ENCODE measurements at places on chromosomes 12 and 14.

DNA sequence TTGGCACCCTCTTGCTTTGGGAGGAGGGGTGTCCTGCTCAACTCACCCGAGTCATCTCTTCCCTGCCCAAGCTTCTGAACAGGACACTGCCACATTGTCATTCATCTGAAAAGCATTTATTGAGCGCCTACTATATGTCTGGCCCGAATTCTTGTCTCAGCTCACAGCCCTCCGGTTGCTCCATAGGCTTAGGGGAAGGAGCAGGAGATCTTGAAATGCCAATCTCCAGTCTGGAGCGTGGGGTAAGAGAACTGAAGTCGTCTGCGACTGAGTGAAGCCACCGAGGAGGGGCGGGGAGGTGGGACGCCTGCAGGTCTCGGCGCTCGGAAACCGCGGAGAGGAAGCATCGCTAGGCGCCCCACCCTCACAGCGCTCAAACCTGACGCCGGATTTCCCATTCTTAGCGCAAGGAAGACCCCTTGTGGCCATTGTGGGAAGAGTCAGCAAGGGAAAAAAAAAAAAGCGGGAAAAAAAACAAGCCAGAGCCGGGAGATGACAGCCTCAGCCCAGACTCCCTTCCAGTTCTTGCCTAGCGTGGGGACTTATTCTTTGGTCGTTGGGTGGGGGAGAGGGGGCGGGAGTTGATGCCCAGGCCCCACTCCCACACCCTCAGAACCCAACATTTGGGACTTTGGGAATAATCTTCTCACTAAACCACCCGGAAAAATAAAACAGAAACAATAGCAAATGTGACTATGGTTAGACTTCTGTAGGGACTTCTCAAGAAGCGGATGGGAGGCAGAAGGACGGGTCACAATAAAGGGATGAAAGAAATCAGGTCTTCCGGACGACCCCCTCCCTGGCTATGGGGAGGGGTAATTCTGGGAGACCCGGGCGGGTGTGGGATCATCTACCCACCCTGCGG lies 28.2 kb upstream of the SMUG1 start:
- DNase-seq: peak; percentile 87

GRCh38 chr14:68929623-68930307 lies 49.3 kb downstream of the ACTN1 start:
- no peak for DNase-seq

GRCh38 chr14:106390401-106390800 lies 864.0 kb downstream of the TMEM121 start:
- no peak for DNase-seq

DNA sequence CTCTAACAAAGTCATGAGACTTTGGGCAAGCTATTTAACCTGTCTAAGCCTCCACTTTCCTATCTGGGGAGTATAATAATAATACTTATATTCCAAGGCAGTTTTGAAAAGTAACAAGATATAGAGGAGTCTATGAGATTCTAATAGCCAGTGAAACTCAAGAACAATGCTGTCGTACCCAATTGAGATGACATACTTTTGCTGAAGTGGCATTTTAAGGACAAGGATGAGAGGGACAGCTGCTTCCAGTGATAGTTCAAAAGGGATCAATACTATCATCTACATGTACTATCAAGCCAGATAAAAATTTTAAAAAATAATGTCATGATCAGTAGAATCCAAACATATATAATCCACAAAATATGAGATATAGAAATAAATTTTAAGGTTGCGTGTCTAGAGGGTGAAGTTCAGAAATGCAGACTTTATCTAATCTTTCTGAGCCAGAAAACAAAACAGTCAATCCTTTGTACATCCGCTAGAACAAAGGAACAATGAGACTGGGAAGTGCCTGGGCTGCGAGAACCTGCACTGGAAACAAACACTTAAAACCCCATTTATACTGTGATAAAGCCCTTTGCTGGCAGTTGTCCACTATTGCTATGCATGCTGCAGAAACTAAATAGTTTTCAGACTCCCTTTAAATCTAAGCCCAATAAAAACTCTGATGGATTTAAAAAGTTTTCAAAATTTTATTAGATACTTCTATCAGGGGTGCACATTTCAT lies 38.6 kb downstream of the PTPRB start:
- DNase-seq: no peak

- DNase-seq: peak; percentile 47
Measured at GRCh38 chr12:754851-755562, 2.6 kb downstream of the WNK1 start.

GRCh38 chr12:1469070-1469469 lies 125.3 kb downstream of the FBXL14 start:
- no peak for DNase-seq

DNA sequence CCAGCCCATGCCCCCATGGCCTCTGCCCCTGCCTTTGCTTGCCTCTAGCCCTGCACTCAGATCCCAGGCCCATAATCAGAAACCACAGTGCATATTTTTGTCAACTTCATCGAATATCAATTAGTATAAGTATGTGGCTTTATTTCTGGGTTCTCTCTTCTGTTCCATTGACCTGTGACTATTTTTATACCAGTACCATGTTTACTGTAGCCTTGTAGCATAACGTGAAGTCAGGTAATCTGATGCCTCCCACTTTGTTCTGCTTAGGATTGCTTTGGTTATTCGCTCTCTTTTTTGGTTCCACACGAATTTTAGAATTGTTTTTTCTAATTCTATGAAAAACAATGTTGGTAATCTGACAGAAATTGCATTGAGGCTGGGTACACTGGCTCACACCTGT lies 14.9 kb downstream of the EEA1 start:
- no peak for DNase-seq

DNA sequence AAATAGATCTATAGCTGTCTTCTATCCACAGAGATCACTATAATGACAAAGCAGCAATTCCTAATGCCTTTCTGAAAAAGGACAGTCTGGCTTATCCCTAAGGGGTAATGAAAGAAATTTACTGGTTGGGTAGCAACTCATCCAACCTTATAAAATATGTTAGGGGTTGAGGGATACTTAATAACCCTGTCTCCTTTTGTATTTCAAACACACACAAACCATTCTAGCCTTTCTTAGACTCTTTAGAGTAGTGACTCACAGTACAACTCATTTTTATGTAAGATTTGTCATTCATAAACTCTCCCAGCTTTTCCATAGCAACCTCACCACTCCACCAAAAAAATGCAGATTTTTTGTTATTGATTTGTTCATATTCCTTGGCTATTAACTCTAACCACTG lies 167.9 kb downstream of the FSCB start:
- no peak for DNase-seq
